ENCODE measurements at places on chromosomes 5 and 9. TPM values are rescaled to one million over a fixed set of nuclear protein-coding genes. Genes with fewer than 3 reads are reported as not detected.

TAF11L10 gene
- not detected for total RNA-seq

PCDHA5 gene
- 1.2 TPM for total RNA-seq

CAMK4 gene
- total RNA-seq, result 0.98 TPM

DOCK2 gene
- total RNA-seq, result 13.4 TPM

TAF11L13 gene
- not detected for total RNA-seq

CDHR2 gene
- 2.3 TPM for total RNA-seq

NADK2 gene
- 27.9 TPM for total RNA-seq

GRCh38 chr9:16925426-16925825 lies 55.0 kb upstream of the BNC2 start:
- no peaks in the 10 kb centered on the region for H3K36me3 ChIP-seq
- DNase-seq, result no peak
- no peak overlapping the region for H3K4me3 ChIP-seq
- H3K27me3 ChIP-seq, result no peaks in the 10 kb centered on the region
- no peaks in the 10 kb centered on the region for H3K4me1 ChIP-seq

DNA sequence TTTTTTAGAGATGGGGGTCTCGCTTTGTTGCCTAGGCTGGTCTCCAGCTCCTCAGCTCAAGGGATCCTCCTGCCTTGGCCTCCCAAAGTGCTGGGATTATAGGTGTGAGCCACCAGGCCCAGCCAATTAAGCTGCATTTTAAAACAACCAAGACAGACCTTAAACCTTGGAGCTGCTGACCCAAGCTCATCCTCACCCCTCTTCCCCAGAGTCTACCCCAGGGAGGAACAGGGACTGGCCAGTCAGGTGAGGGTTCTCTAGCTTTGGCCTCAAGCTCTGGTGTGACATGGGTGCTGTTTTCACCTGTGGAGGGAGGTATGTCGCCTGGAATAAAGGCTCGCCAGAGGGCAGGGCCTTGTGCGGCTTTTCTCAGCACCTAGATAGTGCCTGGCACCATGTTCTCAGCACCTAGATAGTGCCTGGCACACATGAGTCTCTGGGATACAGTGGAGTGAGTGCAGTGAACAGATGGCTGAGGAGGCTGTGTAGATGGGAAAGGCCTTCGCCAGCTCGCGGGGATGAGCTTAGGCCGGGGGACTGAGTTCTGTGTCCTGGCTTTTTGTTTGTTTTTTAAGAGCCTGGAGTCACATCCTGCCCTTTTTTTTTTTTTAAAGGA lies 7.4 kb downstream of the CDK9 start:
- H3K4me3 ChIP-seq, result no peak overlapping the region
- peaks cover 17% of the 10 kb centered on the region for H3K36me3 ChIP-seq
- no peak for DNase-seq
- H3K27me3 ChIP-seq, result no peaks in the 10 kb centered on the region

DNA sequence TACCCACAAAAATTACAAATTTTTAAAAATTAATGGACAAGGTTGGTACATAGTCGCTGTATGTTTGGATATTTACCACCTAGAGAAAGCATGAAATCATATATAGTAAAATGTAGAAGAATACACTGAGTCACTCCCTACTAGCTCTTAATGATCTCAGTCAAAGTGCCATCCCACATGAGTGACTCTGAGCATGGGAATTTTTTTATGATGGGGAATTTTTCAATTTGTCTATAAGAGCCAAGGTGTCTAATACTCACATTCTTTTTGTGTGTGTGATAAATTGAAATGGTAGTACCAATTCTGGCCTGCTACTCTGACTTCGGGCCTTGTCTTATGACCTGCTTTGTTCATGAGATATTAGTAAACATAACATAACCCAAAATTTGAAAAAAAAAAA lies 483.2 kb downstream of the CDH10 start:
- H3K4me3 ChIP-seq, result no peak overlapping the region
- DNase-seq, result no peak
- H3K4me1 ChIP-seq, result no peaks in the 10 kb centered on the region
- no peak overlapping the region for H3K27ac ChIP-seq

GRCh38 chr9:19108038-19108437 lies 5.3 kb upstream of the HAUS6 start:
- H3K4me3 ChIP-seq, result no peak overlapping the region
- no peaks in the 10 kb centered on the region for H3K27me3 ChIP-seq
- DNase-seq, result no peak
- H3K36me3 ChIP-seq, result no peaks in the 10 kb centered on the region
- no peaks in the 10 kb centered on the region for H3K4me1 ChIP-seq

DNA sequence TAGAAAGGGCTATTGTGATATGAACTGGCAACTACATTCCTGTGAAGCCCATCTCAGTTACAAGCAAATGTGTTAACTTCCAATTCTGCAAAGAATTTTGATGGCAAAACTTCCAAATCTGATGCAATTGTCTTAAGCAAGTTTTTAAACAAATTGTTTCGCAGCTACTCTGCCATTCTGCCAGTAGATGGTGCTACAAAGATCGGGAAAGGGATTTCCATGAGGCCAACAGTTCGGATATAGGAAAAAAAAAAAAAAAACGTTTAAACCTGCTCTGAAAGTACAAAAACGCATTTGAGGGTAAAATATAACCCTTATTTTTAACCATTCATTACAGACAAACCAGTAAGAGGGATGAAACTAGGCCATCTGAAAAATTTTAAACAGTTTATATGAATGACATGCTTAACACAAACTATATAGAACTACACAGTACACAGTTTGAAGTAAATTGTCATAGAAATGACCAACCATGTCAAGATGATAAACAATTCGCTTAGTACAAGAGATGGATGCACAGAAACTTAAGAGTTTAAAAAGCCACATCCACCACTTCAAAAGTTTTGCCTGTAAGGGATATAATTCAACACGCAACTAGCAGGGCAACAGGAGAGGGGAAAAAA lies 2.2 kb downstream of the HNRNPA0 start:
- H3K4me1 ChIP-seq, result no peaks in the 10 kb centered on the region
- no peaks in the 10 kb centered on the region for H3K27me3 ChIP-seq
- no peaks in the 10 kb centered on the region for H3K36me3 ChIP-seq
- peak overlapping the region; percentile 100 for H3K27ac ChIP-seq
- no peak for DNase-seq
- H3K4me3 ChIP-seq, result peak overlapping the region; percentile 91

GRCh38 chr5:167684251-167684650 lies 607.2 kb upstream of the WWC1 start:
- no peaks in the 10 kb centered on the region for H3K36me3 ChIP-seq
- H3K4me1 ChIP-seq, result no peaks in the 10 kb centered on the region
- H3K27me3 ChIP-seq, result no peaks in the 10 kb centered on the region
- DNase-seq, result no peak

DNA sequence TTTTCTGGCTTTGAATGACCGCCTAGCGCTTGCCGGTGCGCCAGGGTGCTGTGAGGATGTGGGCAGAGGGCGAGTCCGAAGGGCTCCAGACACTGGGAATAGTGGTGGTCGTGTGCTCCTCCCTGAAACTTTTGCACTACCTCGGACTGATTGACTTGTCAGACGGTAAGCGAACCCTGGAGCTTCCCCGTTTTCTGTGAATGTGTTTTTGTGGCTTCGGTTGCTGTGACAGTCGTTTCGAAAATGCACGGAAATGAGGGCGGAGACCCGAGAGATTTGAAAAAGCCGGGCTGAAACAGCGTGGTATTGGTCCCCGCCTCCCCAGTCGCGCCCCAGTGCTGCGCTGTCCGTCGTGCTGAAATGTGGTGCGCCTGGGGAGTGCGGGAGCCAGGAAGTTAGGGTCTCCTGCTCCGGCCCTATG lies 102.5 kb upstream of the GABRP start:
- no peak overlapping the region for H3K27ac ChIP-seq
- no peak overlapping the region for H3K4me3 ChIP-seq
- no peak for DNase-seq

DNA sequence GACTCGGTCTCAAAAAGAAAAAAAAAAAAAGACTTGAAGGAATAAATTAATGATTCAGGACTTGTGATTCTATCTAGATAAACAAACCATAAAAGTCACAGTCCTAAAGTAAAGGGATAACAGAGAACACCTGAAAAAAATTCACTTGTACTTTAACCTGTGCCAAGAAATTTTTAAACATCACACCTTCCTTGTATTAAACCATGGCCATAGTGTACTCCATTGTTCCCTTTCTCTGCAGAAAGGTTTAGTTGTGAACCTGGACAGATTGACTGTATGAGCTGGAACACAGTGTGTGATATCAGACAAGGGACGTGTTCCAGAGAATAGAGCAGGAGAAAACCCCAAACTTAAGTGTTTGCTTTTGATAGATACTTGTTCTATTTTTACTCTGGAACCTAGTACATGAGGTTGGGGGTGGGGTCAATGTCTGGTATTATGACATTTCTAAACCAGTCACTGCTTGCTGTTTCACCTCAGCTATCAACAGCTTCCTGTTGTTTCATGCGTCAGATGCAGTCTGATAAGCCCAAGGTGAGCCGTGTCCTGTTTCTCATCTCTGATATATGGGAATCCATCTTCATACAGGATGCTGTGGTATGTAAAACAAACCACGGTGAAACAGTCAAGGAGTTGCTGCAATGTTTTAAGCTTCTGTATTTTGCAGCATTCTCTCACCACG lies 62.5 kb upstream of the ITGA1 start:
- H3K27me3 ChIP-seq, result no peaks in the 10 kb centered on the region
- H3K27ac ChIP-seq, result peak overlapping the region; percentile 32
- H3K4me3 ChIP-seq, result no peak overlapping the region

GRCh38 chr9:72255569-72255968 lies 106.3 kb downstream of the GDA start:
- no peak for DNase-seq
- no peak overlapping the region for H3K27ac ChIP-seq

DNA sequence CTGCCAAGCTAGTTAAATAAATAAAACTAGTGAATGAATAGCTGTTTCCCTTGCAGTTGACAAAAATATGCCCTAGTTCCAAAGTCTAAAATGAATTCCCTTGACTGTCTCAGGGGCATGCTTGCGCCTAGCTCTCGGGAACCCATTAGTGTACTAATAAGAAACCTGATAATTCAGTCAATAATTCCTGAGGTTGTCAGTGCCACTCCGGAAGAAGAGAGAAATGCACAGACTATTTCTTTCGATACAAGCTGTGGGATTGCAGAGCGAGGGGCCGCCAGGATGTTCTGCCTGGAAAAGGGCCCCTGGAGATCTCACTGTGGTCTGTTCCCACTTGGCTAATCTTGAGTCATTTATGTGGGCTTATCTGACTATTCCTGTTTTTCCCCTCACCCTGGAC lies 56.4 kb upstream of the LARP1 start:
- no peaks in the 10 kb centered on the region for H3K4me1 ChIP-seq
- no peaks in the 10 kb centered on the region for H3K36me3 ChIP-seq
- H3K27me3 ChIP-seq, result no peaks in the 10 kb centered on the region
- H3K4me3 ChIP-seq, result no peak overlapping the region

- H3K4me1 ChIP-seq, result no peaks in the 10 kb centered on the region
- no peaks in the 10 kb centered on the region for H3K36me3 ChIP-seq
- no peak overlapping the region for H3K4me3 ChIP-seq
- H3K27ac ChIP-seq, result no peak overlapping the region
Observed at GRCh38 chr5:116785106-116785505, 210.5 kb upstream of the SEMA6A start.

- H3K27ac ChIP-seq, result no peak overlapping the region
- no peaks in the 10 kb centered on the region for H3K27me3 ChIP-seq
- H3K4me3 ChIP-seq, result no peak overlapping the region
- H3K4me1 ChIP-seq, result no peaks in the 10 kb centered on the region
Observed at GRCh38 chr9:17531642-17532254, 47.1 kb upstream of the SH3GL2 start.

DNA sequence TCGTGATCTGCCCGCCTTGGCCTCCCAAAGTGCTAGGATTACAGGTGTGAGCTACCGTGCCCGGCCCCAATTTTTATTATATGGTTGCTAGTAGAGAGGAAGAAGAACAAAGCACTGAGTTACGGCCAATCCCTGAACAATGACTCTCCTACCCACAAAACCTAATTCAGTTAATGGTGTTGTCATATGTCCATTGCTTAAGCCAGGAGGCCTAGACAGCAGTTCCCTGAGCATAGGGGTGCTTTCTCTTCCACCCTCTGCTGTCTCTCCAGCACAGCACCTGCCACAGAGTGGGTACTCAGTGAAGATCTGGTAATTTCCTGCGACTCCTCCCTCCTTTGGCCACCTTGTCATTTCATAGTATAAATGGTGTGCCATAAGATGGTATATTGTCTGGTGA lies 21.4 kb upstream of the LTC4S start:
- H3K36me3 ChIP-seq, result peaks cover 11% of the 10 kb centered on the region
- H3K27ac ChIP-seq, result no peak overlapping the region
- no peak overlapping the region for H3K4me3 ChIP-seq
- H3K4me1 ChIP-seq, result no peaks in the 10 kb centered on the region
- DNase-seq, result no peak

DNA sequence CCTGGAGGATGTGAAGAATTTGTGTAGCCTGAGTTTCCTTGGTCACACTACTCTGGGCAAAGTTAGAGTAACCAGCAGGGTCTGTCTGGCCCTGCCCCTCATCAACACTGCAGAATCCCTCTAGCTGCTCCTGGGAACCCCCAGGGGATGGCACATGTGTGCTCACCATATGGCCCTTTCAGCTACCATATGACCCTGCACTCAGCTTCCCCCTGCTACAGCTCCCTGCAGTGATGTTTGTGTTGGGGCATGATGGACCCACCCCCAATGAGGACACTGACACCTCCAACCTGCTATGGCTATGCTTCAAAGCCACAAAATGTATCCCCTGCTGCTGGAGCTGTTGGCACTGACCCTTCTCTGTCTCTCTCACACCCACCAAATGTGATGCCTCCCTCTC lies 152.7 kb downstream of the SNX18 start:
- no peak overlapping the region for H3K27ac ChIP-seq
- no peak for DNase-seq
- no peaks in the 10 kb centered on the region for H3K27me3 ChIP-seq
- H3K36me3 ChIP-seq, result no peaks in the 10 kb centered on the region
- no peak overlapping the region for H3K4me3 ChIP-seq

- H3K4me1 ChIP-seq, result no peaks in the 10 kb centered on the region
- no peak overlapping the region for H3K4me3 ChIP-seq
- H3K27ac ChIP-seq, result no peak overlapping the region
- no peaks in the 10 kb centered on the region for H3K36me3 ChIP-seq
Observed at GRCh38 chr5:121963392-121963791, 1.6 kb downstream of the SRFBP1 start.

DNA sequence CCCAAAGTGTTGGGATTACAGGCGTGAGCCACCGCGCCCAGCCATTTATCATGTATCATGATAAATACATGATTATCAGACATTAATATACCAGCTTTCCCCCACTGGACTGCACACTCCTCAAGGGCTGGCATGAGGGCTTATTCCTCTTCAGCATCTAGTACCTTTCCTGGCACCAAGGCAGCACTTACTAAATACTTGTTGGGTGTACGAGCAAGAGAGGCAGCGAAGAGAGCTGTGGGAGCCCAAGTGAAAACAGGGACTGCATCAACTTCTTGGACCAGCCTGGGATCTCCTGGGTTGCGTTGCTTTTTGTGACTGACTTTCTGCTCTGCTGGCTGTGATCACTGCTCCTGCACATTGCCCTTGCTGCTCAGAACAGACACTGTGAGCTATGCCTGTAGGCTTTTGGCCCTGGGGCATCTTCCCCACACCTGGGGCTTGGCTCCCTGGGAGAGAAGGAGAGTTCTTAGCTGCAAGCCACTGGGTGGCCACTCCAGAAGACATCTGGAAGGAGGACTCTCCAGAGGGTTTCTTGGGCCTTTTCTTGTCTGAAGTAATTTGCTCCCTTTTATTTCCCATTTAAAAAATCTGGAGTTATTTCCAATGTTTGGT lies 224.3 kb downstream of the NR3C1 start:
- no peaks in the 10 kb centered on the region for H3K4me1 ChIP-seq
- no peaks in the 10 kb centered on the region for H3K36me3 ChIP-seq
- no peak overlapping the region for H3K4me3 ChIP-seq
- no peaks in the 10 kb centered on the region for H3K27me3 ChIP-seq
- no peak for DNase-seq

GRCh38 chr9:96073531-96074480 lies 198.3 kb downstream of the ERCC6L2 start:
- no peak overlapping the region for H3K27ac ChIP-seq
- no peaks in the 10 kb centered on the region for H3K27me3 ChIP-seq
- no peaks in the 10 kb centered on the region for H3K36me3 ChIP-seq
- DNase-seq, result no peak
- H3K4me3 ChIP-seq, result no peak overlapping the region
